Stimulated activated CD4-positive, alpha-beta T cell treated with anti-CD3 and anti-CD28 coated beads, Interleukin-1b, Interleukin-23, amount 100 ng/mL, for 1 hour (primary cell): ENCODE measurements at places on chromosomes 3 and 15.

- DNase-seq: no peak
These were observed 29.7 kb upstream of the POLG start for GRCh38 chr15:89364341-89364740.

DNA sequence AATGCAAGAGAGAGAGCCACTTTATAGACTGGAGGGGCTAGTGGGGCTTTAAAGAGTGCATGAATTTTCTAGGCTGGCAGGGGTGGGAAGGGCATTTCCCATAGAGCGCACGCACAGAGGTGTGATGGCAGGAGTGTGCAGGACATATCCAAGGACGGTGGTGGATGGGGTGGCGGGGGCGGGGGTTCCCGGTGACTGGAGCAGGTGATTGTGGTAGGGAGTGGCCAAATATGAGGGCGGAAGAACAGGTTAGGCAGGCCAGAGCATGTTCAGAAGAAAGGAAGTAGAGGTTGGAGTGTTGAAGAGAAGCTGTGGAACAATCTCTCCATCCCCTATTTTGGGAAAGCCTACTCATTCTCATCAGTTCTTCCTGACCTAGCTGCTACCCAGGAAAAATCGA, 18.1 kb downstream of the FAM81A start:
- DNase-seq: no peak

GRCh38 chr15:51706291-51706690, 25.0 kb downstream of the SCG3 start:
- no peak for DNase-seq

DNA sequence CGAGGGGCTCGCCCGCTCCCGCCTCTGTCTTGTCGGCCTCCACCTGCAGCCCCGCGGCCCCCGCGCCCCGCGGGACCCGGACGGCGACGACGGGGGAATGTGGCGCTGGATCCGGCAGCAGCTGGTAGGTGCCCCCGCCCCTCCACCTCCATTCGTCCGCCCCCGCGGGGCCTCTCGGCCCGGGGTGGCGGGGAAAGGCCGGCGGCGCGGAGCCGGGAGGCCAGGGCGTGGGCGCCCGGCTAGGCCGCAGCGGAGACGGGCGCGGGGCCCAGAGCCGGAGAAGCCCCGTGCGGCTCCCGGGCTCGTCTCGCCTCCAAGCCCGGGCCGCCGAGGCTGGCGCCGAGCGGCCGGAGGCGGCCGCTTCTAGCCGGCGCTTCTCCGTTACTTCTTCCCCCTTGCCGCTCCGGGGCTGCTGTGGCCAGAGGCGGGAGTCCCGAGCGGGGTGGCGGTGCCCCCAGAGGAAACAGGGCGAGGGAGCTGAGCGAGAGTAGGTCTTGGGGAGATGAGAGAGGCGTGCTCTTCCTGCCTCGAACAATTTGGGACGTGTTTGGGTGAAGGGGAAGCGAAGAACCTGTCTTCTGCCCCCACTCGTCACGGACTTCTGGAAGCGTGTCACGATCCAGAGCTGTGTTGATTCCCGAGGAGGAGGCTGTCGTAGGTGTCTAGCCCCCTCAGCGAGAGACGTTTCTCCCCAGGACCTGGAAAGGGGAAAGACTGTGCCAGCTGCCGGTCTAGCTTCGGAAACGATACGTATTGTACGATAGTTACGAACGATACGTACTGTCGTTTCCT, 555 bp downstream of the ATP11B start:
- DNase-seq: peak; percentile 29

DNA sequence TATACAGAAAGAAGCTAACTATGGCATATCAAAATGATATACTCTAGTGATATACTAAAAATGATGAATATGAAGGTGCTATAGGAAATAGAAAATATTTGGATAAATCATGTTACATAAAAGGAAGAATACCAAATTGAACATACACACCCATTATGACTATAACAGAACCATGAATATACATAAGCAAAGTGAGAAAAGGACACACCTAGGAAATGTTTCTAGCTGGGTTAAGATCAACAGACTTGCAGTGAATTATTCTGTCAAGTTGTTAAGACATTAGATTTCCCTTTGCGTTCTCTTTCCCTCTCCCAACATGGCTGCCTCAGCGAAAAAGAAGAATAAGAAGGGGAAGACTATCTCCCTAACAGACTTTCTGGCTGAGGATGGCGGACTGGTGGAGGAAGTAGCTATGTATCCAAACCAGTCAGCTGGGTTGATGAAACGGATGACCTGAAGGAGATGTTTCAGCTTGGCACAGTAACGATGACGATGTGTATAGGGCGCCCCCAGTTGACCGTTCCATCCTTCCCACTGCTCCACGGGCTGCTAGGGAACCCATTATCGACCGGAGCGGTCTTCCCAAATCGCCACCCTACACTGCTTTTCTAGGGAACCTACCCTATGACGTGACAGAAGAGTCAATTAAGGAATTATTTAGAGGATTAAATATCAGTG, 20.2 kb upstream of the PARP14 start:
- DNase-seq: no peak

GRCh38 chr3:161800985-161801559, 304.5 kb downstream of the OTOL1 start:
- no peak for DNase-seq

- DNase-seq: no peak
These were observed 2.0 kb upstream of the CAPN7 start for GRCh38 chr3:15204005-15204404.

DNA sequence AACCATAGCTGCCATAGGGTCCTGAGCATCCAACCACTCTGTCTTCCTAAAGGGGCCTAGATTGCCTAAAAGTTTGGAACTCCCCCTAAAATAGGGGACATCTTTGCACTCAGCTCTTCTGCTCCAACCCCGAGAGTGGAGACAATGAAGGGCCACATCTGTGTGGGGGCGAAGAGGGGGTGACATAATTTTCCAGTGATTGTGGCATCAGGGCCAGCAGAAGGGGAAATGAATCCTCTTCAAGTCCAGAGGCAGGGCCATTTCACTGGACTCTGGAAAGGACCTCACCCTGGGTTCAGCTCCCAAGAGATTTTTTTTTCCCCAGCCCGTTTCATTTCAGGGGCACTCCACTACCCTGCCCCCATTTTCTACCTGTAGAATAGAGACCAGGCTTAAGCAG, 4.6 kb upstream of the ANKRD63 start:
- no peak for DNase-seq

- no peak for DNase-seq
These were observed 13.1 kb downstream of the GABRR3 start for GRCh38 chr3:98021830-98022560.

DNA sequence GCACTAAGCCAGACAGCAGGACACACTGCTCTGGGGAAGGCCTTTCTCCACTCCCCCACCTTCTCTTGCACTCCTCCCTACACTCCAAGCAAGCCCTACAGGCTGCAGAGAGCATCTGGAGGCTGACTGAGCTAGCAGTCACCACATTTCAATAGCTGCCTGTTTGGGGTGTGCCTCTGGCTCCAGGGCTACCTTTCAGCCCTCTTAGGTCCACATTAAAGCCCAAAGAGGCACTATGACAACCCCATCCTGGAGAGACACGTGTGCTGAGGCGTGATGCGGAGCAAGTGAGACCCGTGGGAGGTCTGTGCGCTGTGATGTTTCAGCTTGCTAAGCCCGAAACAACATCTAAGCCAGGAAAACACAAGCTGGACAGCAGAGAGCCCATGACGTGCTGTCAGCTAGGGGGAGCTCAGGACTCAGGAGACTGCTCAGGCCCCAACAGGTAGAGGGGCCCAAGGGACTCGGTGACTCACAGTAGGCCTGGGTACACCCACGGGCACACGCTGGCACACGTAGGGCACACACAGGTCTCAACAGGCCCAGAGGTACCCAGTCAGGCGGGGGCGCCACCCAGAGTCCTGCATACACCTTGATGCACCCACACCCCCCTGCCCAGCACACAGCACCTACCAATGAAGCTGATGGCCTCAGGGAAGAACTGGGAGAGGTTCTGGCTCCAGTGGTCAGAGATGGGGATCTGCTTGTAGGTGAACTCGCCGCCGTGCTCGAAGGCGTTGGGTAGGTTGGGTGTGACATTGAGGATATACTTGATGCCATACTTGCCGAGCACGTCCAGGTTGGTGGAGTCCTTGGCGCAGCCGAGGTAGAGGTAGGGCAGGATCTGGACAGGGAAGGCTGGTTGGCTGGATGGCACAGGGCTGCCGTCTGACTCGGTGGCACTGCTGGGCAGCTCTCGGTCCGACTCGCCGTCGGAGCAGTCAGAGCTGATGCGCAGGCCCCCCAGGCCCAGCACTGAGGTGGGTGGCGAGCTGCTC, 2.8 kb downstream of the DUSP7 start:
- no peak for DNase-seq

DNA sequence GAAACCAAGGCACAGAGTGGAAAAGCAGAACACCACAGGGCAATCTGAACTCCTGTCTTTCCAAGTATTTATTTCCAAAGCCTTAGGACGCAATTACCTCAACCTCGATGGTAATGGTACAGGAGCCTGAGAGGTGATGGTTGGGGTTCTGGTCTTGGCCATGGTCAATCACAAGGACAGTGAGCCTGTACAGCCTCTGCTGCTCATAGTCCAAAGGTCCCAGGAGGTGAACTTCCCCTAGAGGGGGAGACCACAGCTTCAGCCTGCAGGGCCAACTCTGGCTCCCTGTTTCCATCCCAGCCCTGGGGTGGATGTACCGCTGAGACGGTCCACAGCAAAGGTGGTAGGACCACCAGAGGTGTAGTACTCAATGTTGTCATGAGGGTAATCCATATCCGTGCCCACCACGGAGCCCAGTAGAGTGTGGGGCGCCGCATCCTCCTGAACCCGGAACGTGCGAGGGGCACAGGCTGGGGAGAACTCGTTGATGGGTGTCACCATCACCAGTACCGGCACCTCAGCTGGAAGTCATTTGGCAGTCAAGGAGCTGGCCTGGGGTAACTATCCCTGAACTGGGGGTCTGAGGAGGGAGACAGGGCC, 6.1 kb downstream of the CDHR4 start:
- DNase-seq: no peak

DNA sequence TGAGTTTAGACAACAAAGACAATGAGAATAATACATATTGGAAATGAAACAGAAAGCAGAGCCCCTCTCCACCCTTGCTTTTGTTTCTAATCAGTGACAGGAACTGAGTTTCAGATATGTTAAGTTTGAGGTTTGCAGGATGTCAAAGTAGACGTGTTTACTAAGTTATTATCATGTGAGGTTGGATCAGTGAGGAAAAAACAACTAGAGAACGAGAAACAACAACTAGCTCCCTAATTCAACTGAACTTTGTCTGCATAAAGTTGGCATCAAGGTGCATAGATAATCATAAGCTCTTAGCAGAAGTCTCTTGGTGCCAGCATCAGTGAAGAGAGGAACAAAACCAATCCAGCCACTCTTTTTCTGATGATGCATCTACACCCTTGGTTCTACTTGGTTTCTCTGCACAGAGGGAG, 491.1 kb upstream of the NR2F2 start:
- no peak for DNase-seq

DNA sequence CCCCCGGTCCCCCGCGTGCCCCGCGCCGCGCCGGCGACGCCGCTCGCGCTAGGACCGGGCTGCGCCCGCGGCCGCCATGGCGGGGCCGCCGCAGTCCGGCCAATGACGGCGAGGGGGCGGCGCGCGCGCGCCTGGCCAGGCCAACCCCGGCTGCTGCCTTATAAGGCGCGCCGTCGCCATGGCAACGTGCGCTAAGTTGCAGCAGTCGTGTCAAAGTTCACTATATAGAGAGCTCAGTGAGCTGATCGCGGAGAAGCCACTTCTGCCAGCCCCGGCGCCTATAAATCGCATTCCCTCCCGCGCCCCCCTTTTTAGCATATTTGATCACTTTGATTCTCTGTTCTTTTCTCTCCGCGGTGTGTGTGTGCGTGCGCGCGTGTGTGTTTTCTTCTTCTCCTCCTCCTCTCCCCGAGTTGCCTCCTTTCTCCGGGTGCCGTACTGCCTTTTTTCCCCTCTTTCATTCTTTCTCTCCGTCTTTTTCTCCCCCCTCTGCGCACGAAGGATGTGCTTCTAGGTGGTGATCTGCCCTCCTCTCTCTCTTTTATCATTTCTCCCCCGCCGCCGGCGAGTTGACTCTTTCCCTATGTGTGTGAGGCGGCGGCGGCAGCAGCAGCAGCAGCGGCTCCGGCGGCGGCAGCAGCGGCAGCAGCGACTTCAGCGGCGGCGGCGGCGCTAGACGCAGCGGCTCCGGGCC, at the start of gene NR2F2:
TSS of gene NR2F2 (plus strand) at position 251 of the 694 bp plus-strand sequence. CDS start 1,406 bp downstream, outside the sequence.
- no peak for DNase-seq

DNA sequence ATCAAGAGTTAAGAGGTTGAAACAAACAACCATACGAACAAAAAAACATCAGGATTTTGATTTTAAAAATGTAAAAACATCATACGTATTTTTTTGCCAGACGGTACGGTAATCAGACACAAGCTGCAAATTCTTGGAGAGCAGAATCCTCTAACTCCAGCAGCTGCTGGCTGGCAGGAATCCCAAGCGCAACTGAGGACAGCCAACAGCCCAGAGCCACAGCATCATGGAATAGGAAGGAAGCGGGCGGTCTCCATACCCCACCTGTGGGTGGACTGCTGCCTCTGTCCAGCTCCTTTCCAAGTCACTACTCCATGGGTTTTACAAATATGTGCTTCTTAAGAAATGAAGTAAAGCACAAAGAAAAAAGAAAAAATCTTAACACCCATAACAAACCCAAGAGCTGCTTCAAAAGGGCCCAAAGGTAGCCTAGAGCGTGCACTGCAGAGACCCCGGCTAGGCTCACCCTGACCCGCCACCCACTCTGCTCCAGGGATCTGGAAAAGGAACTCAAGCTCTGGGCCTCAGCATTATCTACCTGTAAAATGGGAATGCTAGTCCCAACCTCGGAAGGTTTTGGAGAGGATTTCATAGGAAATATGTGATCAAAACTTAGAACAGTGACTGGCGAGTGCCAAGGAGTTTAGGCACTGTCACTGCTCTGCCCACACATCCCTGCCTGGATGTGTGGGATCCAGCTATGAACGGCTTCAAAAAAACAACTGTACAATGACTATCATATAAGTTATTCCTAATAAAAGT, 33.4 kb downstream of the ZXDC start:
- DNase-seq: no peak

- DNase-seq: no peak
These were observed at the start of gene GCNT3 for GRCh38 chr15:59611276-59612260. Gene GCNT3, plus strand, starts transcription at chr15:59611783. Its CDS starts 6,456 bp downstream, at chr15:59618239.

GRCh38 chr15:70023064-70023768, 74.5 kb downstream of the TLE3 start:
- no peak for DNase-seq

- no peak for DNase-seq
These were observed 74.0 kb upstream of the MANF start for GRCh38 chr3:51311055-51311454.

DNA sequence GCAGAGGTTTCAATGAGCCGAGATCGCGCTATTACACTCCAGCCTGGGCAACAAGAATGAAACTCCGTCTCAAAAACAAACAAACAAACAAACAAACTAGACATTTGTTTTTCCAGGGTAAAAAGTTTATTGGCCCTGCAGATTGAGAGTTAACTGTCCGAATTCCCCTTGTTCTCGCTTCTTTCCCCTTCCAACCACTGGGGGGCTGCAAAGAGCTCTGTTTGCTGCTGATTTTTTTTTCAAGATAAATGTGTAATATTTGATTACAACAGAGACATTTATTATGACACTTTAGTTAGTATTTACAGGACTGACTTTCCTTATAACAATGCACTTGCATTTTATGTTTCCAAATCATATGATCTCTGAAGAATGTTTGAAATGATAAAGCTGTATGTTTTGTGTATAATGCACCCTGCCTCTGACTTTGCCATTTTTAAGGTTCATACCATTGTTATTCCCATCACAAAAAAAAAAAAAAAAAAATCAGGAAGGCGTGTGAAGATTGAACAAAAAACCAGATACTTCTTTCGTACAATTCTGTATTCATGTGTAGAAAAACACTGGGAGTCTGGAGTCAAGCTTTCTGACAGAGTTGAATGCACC, 2.8 kb downstream of the CLSTN2 start:
- DNase-seq: no peak

- DNase-seq: no peak
These were observed 456.0 kb downstream of the TUSC7 start for GRCh38 chr3:117165601-117166051.
